Aortic smooth muscle cell (primary cell): ENCODE measurements at places on chromosomes 5 and 9. TPM values are rescaled to one million over a fixed set of nuclear protein-coding genes. Genes with fewer than 3 reads are reported as not detected.

SPINK4 gene
- not detected in 2 replicates for total RNA-seq

HNRNPA0 gene
- total RNA-seq, result 7.5 and 8.5 TPM in 2 replicates

CCL27 gene
- total RNA-seq, result not detected in 2 replicates

LRRC19 gene
- not detected in 2 replicates for total RNA-seq

FOXD4L4 gene
- under 0.01 and 0.26 TPM in 2 replicates for total RNA-seq

MAN1B1 gene
- 84.3 and 90.3 TPM in 2 replicates for total RNA-seq

AGXT2 gene
- not detected in 2 replicates for total RNA-seq

MEIKIN gene
- total RNA-seq, result 0.06 TPM in 1 of 2 replicates, not detected in the other

PSMD5 gene
- 21.5 and 29.2 TPM in 2 replicates for total RNA-seq

FUT7 gene
- total RNA-seq, result not detected in 2 replicates

IL4 gene
- total RNA-seq, result not detected in 2 replicates

LCN15 gene
- not detected in 2 replicates for total RNA-seq

SET gene
- total RNA-seq, result 652 and 693 TPM in 2 replicates

TMEM167A gene
- 71.7 and 76.2 TPM in 2 replicates for total RNA-seq

CCDC192 gene
- not detected in 2 replicates for total RNA-seq

EQTN gene
- not detected in 2 replicates for total RNA-seq

NME5 gene
- 4.8 and 5.0 TPM in 2 replicates for total RNA-seq

AQP3 gene
- 0.26 and 0.56 TPM in 2 replicates for total RNA-seq

ST8SIA4 gene
- total RNA-seq, result 0.19 and 0.26 TPM in 2 replicates

GFI1B gene
- 0.19 TPM in 1 of 2 replicates, not detected in the other for total RNA-seq

KIF4B gene
- under 0.01 TPM in 1 of 2 replicates, not detected in the other for total RNA-seq

LCN1 gene
- not detected in 2 replicates for total RNA-seq

NFIL3 gene
- total RNA-seq, result 7.7 and 10.5 TPM in 2 replicates

TMOD1 gene
- 0.79 and 1.9 TPM in 2 replicates for total RNA-seq

LHX3 gene
- not detected in 2 replicates for total RNA-seq

POLR3G gene
- 2.0 and 3.2 TPM in 2 replicates for total RNA-seq

CCIN gene
- 0.50 and 0.92 TPM in 2 replicates for total RNA-seq

PHF24 gene
- total RNA-seq, result 0.06 and 0.13 TPM in 2 replicates

GMCL2 gene
- total RNA-seq, result not detected in 2 replicates

GPR150 gene
- 0.06 and 0.13 TPM in 2 replicates for total RNA-seq

LHFPL2 gene
- total RNA-seq, result 60.8 and 90.5 TPM in 2 replicates

NR5A1 gene
- total RNA-seq, result not detected in 2 replicates

HEXB gene
- total RNA-seq, result 259 and 312 TPM in 2 replicates

HTR4 gene
- total RNA-seq, result 1.9 and 5.7 TPM in 2 replicates

MARVELD2 gene
- 1.3 and 1.9 TPM in 2 replicates for total RNA-seq

PDE4D gene
- total RNA-seq, result 4.2 and 15.5 TPM in 2 replicates

ANKDD1B gene
- 0.40 and 1.3 TPM in 2 replicates for total RNA-seq
